T-helper 9 cell (primary cell): ENCODE measurements at places on chromosomes 5 and 9.

GRCh38 chr9:23731353-23731752, 94.7 kb downstream of the ELAVL2 start:
- DNase-seq = no peak

DNA sequence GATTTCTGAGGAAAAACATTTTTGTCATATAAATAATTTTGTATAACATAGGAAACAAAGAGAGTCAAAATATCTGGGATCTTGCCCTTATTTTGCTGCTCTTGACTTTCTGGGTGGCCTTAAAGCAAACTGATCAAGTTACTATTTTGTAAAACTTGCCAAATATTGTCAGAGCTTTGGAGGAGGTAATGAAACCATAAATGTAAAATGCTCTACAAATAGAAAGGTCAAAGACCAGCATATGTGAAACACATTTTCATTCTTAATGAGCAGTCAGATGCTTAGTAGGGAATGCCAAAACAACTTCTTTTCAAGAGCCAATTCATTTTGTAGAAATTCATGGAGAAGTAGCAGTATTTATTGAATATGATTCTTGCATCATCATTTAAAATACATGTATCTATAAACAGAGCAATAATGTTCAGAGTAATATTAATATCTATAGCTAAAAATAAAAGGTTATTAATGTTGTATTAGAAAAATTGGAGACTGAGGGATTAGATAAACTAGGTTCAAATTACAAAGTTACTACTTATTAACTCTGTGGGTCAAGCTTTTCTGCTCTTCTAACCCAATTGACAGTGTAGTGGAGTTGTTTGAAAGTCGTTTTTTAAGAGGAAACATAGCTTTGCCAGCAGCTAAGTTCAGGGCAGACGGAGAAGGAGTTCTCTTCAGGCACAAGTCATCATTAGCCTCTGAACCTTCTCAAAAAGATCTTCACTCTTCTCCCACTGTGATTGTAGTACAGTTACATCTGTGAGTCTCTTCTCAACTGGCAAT, 2053.1 kb downstream of the EFNA5 start:
- no peak for DNase-seq

- DNase-seq = no peak
These were observed 26.6 kb downstream of the MYO10 start for GRCh38 chr5:16909464-16909863.

DNA sequence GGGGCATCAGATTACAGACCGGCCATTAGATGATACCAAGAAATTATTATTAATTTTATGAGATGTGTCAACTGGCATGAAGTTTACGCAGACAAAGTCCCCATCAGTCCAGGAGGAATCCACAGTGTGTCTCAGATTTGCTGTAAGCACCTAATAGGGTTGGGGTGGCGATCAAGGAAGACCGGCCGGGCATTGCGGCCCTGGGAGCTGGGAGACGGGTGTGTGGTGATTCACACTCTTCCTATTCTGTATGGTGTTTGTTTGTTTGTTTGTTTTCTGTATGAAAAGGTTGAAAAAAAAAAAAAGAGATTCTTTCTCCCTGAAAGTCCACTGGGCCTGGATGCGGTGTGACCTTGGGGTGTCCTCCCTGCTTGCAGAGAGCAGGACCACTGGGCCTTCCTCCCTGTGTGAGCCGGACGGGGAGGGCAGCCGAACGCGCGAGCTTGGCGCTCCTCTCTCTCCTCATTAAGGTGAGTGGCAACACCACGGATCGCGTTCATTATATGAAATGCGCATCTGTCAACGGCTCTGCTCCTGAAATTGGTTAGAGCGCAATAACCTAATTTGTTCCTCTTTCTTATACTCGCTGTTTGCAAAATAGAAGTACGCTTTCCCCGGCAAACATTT, 15.1 kb downstream of the RASGEF1C start:
- no peak for DNase-seq

GRCh38 chr9:134975253-134975652, 57.5 kb upstream of the FCN1 start:
- DNase-seq = no peak

GRCh38 chr5:849651-850301, 1.0 kb downstream of the ZDHHC11 start:
- no peak for DNase-seq

- DNase-seq = no peak
These were observed 363.5 kb downstream of the CDH9 start for GRCh38 chr5:26674846-26675245.

DNA sequence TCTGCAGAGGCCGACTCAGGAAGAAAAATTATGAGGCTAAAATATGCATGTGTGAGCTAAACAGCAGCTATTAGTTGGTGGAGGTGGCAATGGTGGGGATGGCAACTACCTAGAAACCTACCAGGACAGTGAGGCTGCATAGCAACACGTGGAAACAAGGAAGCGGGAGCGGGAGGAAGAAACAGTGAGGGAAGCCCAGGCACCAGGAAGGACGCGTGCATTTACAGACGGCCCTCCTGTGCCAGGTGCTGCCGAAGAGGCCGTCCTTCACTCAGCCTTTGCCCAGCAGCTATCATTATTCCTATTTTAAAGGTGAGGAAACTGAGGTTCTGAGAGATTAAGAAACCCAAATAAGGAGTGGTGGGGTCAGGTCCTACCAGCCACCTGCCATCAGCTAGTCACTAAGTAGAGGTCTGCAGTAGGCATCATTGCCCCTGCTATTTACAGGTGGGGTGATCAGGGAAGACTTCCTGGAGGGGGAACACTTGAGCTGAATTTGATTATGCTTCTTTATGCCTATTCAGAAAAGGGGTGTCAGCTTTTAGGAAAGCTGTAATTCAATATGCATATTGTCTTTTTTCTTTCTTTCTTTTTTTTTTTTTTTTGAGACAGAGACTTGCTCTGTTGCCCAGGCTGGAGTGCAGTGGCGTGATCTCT, 125.3 kb downstream of the CRB2 start:
- no peak for DNase-seq

DNA sequence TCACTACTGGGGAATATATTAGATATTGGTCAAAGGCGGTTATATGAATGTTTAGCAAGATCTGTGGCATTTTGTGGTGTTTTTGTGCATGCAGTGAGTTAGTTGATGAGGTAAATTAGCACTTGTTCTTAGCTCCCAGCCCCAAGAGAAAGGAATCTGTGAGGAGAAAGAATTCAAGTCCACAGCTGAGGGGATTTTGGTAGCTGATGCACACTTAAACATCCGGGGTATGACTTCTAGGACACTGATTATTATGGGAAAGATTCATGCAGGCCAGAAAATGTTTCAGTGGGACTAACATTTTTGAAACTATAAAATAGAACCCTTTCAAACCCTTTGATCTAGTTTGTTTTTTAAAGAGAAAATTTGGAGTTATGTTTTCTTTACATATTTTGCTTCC, 118.2 kb upstream of the RPS23 start:
- DNase-seq = no peak
